Fibroblast of villous mesenchyme (primary cell): ENCODE measurements at places on chromosomes 5 and 9. TPM values are rescaled to one million over a fixed set of nuclear protein-coding genes. Genes with fewer than 3 reads are reported as not detected.

Gene DCANP1
- not detected in 2 replicates for total RNA-seq

Gene C9
- total RNA-seq, result under 0.01 TPM in 1 of 2 replicates, not detected in the other

Gene BARX1
- not detected in 2 replicates for total RNA-seq

Gene CATSPER3
- total RNA-seq, result under 0.01 TPM in 1 of 2 replicates, not detected in the other

Gene PCA3
- under 0.01 TPM in 1 of 2 replicates, not detected in the other for total RNA-seq

Gene SLC1A1
- total RNA-seq, result 17.7 and 34.1 TPM in 2 replicates

Gene SHOC1
- under 0.01 TPM in 1 of 2 replicates, not detected in the other for total RNA-seq

Gene DOCK8
- 0.32 and 2.6 TPM in 2 replicates for total RNA-seq

Gene ANXA1
- total RNA-seq, result 526 and 798 TPM in 2 replicates

Gene PHYHD1
- total RNA-seq, result 9.9 and 11.9 TPM in 2 replicates

Gene SARDH
- total RNA-seq, result 5.5 and 6.0 TPM in 2 replicates

Gene GPRIN1
- total RNA-seq, result 2.6 and 3.5 TPM in 2 replicates

Gene CARD9
- total RNA-seq, result 14.7 and 20.0 TPM in 2 replicates

Gene DAPK1
- 3.9 and 8.6 TPM in 2 replicates for total RNA-seq

Gene BARHL1
- not detected in 2 replicates for total RNA-seq
